Left cardiac atrium (tissue), 4 donors: ENCODE measurements at places on chromosomes 5 and 9.

DNA sequence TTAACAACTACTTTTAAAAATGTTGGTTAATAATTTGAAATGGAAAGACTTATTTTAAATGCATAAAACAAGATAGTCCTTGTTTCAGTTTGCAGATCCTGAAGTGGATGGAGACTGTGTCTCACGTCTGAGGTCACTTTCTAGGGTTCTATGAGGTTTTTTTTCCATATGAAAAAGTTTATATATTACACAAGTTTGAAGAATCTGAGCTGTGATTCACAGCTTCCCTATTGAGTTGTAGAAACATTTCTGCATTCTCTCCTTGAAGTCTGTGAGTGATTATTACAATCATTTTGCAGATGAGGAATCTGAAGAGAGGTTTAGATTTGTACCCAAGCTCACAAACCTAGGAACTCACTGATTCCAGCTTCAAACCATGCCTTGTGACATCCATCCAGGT, 442.5 kb upstream of the KLF4 start:
- DNase-seq, result no peak

GRCh38 chr5:67338421-67338820, 141.8 kb upstream of the CD180 start:
- no peak for DNase-seq

- DNase-seq, result no peak
These were observed 39.9 kb downstream of the MVB12B start for GRCh38 chr9:126366366-126367011.

DNA sequence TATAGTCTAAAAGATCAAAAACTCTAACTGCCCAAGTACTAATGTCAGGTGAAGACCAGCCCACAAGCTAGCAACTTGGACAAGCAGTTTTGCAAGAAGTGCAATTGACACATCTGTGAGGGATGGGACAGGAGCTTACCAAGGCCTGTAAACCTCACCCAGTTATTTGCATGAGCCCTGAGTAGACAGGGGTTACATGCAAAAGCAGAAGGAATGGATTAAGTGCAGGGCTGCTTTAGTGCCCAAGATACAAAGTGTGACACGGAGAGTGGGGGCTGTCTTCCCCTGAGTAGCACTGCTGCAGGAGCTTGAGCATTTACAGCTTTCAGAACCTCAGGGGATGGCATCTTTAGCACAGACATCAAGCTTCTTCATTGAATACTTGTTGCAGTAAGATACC, 286.7 kb downstream of the ELAVL2 start:
- no peak for DNase-seq

DNA sequence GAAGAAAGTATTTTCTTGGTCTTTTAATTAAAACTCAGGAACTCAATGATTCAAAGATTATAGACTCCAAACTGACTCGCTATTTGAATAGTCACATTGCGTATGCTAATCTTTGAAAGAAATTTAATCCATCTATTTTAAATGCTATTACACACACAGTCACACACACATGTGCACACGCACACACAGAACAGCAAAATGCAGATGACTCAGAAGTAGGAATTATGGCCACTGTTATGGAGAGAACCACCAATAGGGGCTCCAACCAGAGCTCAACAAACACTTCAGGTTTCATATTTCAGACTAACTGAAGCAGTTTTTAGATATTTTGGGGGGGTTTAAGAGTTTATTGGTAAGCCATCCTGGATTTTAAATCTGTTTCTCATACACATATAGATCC, 1917.9 kb downstream of the EFNA5 start:
- DNase-seq, result no peak

DNA sequence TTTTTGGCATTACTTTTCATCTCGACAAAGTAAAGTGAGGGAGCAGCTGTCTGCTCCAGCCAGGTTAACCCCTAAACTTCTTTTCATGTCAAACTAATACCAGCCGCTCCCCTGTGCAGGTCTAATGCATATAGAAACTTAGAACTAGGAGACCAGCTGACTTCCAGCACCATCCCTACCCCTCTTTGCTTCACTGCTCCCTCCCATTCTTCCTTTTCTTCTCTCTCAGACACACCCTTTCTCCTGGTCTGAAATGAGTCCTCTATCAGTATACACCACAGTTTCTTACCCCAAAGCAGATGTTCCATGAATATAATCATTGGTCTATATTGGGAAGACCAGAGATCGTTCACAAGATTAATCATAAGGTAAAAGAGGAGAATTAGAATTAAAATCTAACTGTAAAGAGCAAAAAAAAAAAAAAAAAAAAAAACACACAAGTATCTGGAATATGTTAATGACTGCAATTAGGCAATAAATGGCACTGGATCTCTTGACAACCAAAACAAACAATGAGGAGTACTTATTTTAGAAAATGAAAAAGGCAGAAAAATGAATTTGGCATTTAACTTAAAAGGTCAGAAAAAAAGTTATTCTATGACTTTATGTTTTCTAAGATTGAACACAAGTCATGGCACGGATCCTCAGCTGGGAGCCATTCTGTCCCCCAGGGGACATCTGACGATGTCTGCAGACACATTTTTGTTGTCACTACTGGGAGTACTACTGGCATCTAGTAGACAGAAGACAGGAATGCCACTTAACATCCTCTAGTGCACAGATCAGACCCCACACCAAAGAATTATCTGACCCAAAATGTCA, 209.8 kb downstream of the PJA2 start:
- DNase-seq, result no peak

- DNase-seq, result no peak
These were observed 11.1 kb upstream of the GARNL3 start for GRCh38 chr9:127253446-127253845.

- DNase-seq, result no peak
These were observed 271.4 kb downstream of the ELAVL2 start for GRCh38 chr9:23554686-23555085.

DNA sequence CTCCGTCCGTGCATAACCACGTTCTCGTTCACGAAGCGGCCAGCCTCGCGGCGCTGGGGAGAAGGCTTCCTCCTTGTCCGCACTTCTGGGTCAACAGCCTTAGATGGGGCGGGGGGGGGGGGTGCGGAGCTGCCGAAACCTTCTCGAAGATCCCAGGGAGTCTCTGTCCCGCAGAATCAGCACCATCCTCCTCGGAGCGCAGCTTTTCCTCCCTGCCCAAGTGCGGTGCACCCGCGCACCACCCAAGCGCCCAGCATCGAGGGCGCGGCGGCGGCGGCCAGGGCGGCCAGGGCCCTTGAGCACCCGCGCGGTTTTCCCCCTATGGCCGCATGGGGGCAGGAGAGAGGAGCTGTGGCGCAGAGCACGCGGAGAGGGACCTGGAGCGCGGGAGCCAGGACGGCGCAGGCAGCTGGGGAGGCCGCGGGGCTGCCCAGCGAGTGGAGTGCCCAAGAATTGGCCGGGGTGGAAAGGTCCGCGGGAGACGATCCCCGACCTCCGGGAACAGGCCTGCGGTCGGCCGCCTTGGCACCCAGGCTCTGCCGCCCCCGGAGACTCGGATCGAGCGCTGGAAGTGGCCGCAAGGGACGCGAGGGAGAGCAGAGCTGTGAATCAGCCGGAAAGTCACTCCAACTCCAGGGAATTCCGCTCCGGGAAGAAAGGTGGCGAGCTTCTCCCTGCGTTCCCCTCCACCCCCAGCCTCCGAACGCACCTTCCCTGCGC, 43.1 kb downstream of the TMEM174 start:
- peak; percentile 76 for DNase-seq

DNA sequence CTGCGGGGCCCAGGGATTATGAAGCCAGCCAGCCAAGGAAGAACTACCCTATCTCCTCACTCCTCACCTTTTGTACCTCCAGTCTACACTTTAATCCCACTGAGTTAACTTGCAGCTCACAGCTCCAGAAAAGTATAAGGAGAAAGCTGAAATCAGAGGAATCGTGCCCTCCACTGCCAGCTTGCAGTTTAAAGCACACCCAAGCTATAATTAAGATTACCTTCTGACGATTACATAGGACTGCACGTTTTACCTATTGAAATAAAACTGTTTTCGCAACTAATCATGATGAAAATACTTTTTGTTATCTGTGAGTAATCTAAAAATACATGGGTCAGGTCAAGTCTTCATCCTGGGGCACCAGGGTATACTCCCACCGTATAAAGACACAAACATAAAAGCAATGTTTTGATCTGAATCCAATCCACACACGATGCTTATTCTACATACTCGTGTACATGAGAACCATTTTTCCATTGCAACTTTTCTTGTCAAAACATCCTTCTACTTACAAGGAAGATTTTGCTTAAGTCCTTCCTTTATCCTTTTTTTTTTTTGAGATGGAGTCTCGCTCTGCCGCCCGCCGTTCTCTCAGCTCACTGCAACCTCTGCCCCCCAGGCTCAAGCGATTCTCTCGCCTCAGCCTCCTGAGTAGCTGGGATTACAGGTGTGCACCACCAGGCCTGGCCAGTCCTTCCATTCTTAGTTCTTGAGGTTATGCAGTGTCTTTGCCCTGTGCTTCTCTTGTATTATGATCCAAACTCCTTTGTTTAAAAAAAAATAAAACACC, 7.6 kb downstream of the RPL37 start:
- no peak for DNase-seq

DNA sequence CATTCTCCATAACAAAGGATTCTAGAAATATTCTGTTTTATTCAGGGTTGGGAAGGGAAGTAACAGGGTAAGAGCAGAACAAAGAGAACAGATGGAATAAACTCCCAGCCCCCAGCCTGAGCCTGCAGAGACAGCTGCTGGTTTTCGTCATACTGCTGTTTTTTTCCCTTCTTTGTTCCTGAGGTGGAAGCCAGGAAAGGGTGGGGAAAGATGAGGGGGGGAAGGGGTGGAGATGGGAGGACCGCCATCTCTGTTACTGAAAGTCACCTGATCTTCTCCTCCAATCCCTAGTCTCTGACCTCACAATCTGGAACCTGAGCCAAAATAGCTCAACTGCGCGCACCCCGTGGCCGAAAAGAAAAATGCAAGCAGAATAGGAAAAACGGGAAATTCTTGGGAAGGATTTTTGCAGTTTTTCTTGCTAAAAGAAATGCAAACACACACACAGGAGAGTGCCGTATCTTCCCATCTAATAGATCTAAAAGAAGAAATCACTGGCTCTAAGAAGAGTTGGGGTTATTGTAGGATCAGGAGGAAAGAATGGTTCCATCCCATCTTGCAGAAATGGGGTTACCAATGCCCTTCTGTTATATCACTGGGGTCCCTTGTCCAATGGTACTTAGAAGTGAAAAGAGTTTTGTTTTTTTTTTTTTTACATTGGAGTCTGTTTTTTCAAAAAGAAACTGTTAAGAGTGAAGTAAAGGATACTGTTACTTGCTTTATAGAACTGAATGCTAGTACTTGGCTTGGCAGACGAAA, 57.9 kb downstream of the DIAPH1 start:
- DNase-seq, result peak; percentile 84

GRCh38 chr5:67377631-67378030, 181.0 kb upstream of the CD180 start:
- DNase-seq, result no peak

GRCh38 chr5:109453251-109453650, 43.5 kb upstream of the PJA2 start:
- no peak for DNase-seq

- DNase-seq, result no peak
These were observed 21.3 kb downstream of the PTTG1 start for GRCh38 chr5:160442824-160443431.

DNA sequence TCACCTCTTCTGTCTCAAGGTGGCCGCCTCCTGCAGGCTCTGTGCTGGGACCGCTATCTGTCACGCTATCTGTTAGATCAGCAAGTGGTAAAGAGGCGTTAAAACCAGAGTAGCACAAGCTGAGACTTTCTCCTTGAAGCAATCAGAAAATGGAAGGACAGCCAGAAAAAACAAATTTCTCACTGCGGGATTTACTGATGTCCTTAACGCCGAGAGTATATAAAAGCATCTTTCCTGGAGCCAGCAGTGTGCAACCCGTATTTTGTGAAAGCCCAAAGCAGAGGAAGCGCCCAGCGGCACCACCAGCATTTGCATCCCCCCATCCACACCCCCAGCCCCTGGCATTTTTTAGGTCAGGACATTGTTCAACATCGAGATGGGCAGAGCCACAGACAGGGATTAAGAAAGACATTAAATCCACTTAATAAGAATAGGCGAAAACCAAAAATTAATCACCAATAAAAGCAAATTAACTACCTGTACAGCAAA, 48.6 kb downstream of the DUSP1 start:
- no peak for DNase-seq

DNA sequence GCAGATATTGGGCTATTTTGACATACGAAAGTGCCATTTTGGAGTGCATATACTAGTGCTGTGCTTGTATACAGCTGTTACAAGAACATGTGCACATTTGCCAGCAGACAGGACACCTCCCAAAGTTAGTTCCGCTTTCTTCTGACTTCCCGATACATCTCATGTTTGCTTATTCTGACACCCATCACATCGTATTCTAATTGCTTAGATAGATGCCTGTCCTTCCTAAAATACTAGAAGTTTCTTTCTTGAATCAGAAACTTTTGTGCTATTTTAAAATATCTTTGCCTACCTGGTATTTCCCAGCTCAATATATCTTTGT, 177.8 kb downstream of the TTLL11 start:
- no peak for DNase-seq

GRCh38 chr5:73908395-73908794, 282.4 kb downstream of the ARHGEF28 start:
- DNase-seq, result no peak

GRCh38 chr5:176365351-176366231, at the start of gene ARL10:
TSS of gene ARL10 (plus strand) at chr5:176365487. CDS start at chr5:176365564, 77 bp downstream.
- DNase-seq, result peak; percentile 55

- DNase-seq, result no peak
These were observed 1651.5 kb downstream of the EFNA5 start for GRCh38 chr5:106019261-106019660.

DNA sequence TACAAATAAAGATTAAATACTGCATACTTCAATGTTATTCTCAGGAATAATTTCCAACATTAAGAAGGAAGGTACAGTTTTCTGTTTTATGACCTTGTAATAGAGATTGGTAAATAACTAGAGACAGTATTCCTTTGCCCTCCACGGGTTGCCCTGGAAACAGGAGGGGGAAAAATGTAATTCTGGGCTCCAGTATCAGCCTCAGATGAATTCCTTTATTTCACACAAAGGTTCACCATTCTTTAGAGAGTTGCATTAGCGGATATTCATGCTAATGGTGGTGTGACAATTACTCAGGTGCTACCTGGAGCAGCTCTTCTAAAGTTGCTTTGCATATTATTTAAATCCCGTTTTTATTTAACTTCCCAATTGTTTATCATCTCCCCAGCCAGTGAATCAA, 42.6 kb downstream of the CETN3 start:
- DNase-seq, result no peak

DNA sequence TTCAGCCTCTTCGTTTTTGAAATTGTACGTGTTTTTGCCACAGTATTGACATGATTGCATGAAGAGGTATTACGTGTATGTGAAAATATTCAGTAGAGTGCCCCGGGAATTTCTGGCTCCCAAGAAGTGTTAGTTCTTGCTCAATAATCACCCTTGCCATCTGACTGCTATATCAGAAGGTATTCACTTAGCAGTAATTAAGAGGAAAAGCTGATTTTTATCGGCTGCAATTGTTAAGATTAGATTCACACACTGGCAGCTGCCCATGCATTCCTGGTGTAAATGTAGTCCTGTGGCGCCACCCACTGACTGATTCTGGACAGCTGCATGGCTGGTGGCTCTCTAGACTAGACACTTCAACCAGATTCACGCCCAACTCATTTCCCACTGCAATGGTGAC, 440.1 kb upstream of the ADAMTS16 start:
- DNase-seq, result peak; percentile 57

GRCh38 chr5:146426853-146427618, 20.1 kb upstream of the TCERG1 start:
- DNase-seq, result no peak
